Nucleus accumbens (tissue), 56 donors: ENCODE measurements at places on chromosomes 2 and 18.

DNA sequence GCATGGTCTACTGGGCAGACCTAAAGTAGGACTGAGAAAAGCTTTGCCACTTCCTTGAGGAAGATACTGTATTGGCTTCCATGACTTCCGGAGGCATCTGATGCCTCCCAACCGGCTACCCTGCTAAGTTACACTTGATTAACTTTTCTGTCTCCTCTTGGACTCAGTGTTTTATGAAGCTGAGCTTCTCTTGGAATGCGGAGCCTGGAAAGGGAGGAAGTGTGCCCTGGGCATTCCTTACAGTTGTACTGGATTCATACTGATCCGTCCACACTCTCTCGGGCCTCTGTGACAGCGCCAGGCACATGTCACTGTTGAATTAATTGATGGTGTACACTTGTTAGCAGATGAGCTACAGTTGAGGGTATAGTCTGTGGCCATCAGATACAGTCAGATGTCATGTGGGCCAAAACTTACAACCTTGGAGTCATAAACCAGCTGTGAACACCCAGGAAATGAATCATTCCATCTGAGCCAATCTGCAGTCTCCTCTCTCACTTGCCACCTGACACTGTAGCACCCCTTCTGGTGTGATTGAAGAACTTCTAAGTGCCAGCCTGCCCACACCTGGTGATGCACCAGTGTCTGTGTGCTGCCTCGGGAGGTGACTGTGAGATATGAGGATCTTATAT is 122.5 kb downstream of the FHOD3 start:
- no peak for DNase-seq

DNA sequence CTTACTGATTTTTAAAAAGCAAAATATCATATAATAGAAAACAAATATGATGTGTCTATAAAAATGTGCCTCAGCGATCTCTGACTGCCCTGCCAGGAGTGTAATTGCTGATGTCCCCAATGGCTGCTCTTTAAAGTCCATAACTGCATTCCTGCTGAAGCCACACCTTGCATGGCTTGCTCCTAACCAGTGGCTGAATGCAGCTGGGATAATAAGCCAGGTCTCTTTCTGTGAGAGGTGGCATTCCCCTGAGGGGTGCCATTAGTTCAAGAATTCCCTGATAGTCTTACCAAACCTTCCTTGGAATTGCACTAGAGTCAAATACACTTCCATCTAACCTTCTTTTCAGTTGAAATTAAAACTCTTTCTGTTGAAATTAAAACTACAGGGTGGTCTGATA is 125.8 kb upstream of the ZNF804A start:
- DNase-seq = no peak

DNA sequence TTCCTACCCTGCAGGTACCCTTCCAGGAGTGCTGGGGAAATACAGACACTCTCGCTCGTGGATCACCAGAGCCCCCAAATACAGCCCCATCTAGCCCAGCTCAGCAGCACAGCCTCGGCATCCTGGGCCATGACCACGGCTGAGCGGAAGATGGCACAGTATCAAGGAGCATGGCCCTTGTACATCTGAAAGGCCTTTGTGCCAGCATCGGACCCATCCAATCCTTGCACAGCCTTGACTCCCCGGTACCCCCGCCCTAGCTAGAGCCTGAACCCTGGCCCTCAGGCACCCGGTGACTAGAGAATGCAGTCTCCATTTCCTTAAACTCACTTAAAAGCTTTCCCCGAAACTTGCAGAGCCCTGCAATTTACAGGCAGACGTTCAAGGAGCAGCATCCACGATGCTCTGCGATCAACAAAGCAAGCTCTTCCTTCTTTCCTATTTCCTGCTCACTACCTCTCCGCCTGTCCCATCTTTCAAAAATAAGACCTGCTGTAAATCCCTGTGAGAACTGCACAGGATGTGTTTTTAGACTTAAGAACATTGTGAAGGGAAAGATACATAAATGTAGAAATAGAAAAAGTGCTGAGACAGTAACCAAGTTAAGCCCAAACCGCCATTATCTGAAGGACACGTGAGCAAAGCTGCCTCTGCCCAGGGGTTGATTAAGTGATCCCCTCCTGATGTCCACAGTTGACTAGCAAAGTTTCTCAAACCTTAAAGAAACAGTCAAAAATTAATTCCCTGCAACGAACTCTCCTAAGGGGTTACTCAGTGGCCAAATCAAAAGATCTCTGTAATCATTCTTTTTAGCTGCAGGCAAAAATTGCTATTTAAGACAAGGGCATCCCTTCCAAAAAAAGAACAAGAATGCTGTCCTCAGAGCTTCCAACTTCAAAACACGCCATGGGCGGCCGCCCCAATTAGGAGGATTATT is 48.5 kb downstream of the ZNF516 start:
- no peak for DNase-seq

- no peak for DNase-seq
These were observed 11.2 kb upstream of the NAPG start for GRCh38 chr18:10514601-10515000.

GRCh38 chr2:119469661-119470297 is 38.1 kb downstream of the TMEM37 start:
- no peak for DNase-seq

GRCh38 chr2:229401171-229401865 is 130.2 kb upstream of the PID1 start:
- no peak for DNase-seq

DNA sequence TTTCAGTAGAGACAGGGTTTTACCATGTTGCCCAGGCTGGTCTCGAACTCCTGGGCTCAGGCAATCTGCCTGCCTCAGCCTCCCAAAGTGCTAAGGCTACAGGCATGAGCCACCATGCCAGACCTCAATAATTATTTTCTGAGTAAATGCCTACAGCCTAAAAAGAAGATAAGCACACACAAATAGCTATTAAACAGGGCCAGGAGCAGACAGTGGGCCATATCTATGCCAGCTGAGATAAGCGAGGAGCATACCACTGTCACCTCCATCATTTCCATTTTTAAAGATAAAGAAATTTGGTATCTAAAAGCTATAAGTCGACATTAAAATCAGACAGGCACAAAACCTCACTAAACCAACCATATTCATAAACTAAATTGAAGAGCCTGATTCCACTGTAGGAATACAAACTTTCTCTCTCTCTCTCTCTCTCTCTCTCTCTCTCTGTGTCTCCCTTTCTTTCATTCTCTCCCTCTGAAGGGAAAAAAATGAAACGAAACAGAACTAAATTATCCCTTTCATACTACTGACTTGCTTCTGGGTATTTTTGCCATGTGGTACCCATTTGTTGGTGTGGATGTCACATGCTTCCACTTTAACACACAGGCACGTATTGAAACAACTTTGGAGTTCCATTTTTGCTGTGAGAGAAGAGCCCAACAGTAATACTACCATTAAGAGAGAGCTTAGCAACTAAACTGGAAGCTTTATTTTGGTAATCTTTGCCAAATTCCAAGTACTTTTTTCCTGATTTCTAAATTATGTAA is 51.0 kb downstream of the FARSB start:
- DNase-seq = no peak

- no peak for DNase-seq
These were observed 37.2 kb upstream of the POLE4 start for GRCh38 chr2:74921236-74921736.
